Left lobe of liver (tissue), 2 donors: ENCODE measurements at places on chromosomes 5 and 9. TPM values are rescaled to one million over a fixed set of nuclear protein-coding genes. Genes with fewer than 3 reads are reported as not detected.
A peak's percentile ranks its signal among the peaks of the same experiment; 100 is the strongest.

GRCh38 chr5:41356786-41357185, 143.5 kb upstream of the C6 start:
- no peak for DNase-seq

GRCh38 chr5:126961702-126962101, 68.7 kb downstream of the MARCHF3 start:
- DNase-seq, result no peak

DNA sequence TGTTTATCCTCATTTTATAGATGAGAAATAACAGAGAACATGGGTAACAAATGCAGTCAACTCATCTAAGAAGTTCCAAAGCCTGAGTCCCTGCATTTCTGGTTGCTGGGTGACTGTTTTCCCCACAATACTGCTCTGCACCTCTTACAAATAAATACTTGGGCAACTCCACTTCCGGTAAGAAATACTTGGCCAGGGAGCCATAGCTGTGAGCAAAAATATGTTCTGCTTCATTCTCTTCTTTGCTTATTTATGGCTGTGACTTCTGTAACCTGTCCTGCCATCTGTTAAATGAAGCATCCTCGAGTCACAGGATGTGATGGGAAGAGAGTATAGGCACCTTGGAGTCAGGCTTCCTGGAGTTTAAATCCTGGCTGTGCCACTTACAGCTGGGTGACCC, 49.9 kb downstream of the GDNF start:
- no peak for DNase-seq

- DNase-seq, result no peak
Measured at GRCh38 chr9:257957-258356, 43.3 kb downstream of the DOCK8 start.

DNA sequence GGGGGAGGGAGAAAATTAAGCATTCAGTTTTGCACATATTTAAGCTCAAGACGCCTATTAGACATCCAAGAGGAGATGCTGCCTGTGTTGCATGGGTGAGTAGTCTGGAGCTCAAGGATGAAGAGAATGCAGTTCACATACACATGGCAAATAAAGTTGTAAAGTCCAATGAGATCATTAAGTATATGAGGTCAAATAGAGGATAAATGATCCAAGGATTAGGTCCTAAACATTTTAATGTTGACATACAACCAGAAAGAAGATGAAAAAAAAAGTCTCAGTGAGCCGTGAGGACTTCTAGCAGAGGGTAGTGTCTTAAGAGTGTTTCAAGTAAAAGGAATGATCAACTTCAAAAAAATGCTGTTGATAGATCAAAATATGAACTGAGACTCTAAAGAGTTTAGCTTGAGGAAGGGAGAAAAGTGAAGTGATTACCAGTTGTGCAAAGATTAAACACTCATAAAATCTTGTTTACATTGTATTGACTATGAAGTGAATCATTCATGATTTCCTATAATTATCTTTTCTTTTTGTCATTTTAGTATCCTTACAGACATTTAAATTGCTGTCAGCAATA, 251.8 kb downstream of the ZNF608 start:
- no peak for DNase-seq

GRCh38 chr5:50715001-50715400, 48.6 kb downstream of the PARP8 start:
- DNase-seq, result no peak

DNA sequence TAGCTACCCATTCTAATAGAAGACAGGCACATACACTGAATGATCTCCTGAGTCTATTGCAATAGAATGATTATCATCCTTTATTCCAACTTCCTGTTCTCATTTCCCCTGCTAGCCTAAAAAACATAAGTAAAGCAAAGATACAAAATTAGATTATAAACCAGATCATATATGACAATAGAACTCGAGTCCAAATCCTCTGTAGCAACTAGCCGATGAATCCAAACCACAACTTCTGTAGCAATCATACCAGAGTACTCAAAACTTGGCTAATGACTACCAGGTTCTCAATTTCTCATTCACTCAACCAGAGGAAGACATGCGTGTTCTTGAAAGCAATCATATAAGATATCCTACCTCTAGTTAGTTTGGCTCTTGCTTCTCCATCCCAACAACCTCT, 622.1 kb downstream of the PSAT1 start:
- DNase-seq, result no peak

DNA sequence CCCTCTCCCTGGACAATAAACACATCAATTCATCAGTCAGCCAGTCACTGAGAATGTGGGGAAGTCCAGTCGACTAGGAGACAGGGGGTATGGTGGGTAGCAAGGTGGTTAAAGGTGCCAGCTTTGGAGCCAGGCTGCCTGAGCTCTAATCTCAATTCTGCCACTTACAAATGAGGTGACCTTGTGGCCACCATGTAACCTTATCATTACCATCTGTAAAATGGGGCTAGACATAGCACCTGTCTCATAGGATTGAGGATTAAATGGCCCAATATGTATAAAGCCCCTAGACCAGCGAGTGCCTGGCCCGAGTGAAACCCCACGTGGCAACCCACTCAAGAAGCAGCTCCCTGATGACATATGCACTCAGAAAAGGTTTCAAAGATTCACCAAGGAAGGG, 73.3 kb upstream of the TBC1D2 start:
- DNase-seq, result no peak

DNA sequence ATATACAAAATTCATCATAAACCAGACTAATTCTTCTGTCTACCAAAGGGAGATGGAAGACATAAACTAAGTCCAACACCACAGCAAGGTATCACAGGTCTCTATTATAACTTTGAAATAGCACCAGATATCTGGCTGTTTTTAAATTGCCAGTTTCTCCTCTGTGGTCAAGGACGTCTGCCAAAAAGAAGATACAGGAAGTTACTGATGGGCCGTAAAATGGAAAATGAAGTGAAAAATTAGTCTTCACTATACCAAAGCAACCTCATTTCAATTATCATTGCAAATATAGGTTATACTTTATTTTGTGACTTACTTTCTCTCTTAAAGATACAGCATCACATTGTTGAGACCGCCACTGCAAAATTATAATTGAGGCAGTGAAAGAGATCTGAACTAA, 225.5 kb downstream of the NDUFS4 start:
- no peak for DNase-seq

GRCh38 chr9:114497236-114497635, 8.0 kb downstream of the WHRN start:
- no peak for DNase-seq

DNA sequence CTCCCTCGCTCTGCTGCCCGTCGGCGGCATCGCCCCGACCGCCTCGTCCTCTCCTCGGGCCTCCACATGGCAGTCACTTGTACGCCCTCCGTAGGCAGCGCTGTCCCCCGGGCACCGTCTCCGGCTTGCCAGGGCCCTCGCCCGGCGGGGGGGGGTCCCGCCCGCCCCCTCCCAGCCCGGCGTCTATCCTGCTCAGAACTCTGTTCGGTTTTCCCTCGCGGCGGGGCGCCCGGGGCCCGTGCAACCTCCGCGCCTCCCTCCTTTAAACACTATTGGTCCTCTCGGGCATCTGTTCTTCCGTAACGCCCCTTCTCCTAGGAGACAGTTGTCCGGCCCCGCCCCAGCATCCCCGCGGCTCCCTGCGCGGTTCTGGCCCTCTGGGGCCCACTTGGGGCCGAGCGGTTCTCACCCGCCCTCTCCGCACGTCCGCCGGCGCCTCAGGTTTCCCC, 831 bp downstream of the ODF2 start:
- peak; percentile 65 for DNase-seq

DNA sequence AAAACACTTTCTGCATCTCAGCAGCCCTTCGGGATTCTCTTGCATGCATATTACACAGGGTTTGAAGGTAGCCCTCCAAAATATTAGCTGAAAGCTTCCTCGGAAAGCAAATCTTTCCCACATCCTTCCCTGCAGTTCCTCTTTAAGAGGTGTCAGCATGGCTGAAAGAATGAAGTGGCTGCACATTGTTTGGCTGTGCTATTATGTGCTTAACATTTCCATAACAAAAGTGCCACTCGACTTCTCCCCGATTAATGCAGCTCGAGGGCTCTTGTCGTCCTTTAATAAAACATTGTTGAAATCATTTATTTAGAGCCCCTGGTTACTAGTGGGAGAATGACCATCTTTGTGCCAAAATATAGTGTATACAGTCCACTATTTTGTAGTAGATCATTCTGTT, 6.5 kb downstream of the GAS1 start:
- DNase-seq, result no peak

DNA sequence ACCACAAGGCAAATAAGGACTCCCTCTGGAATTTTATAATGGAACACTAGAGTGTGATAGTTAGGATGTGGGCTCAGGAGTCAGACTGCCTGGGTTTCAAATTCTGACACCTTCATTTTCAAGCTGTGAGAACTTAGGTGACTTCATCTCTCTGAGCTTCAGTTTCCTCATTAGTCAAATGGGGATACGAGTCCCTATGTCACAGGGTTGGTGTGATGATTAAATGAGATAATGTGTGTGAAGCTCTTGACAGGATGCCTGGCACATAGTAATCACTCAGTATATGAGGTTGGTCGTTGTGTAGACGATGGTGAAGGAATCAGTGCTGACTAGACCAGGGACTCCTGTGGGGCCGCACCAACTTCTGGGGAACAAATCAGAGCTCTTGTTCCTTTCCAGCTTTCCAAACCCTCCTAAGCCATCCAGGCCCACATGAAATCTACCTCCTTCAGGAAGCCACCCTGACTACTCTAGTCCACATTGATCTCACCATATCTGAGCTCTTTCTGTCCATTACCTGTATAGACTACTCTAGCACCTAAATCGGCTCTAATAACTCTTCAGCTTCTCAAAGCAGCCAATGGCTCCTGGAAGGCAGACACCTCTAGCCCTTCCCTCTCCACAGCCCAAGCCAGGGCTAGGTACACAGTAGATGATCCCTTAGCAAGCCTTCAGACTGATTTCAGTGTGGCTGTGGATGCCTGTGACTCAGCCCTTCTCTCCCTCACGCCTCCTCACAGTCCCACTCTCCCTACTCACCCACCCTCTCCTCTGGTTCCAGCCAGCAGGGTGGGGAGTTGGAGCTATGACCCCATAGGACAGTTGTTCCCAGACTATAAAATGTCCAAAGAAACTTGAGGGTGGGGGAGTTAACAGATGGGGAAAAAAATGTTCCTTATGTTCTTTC, 2.5 kb upstream of the TCF7 start:
- no peak for DNase-seq

DNA sequence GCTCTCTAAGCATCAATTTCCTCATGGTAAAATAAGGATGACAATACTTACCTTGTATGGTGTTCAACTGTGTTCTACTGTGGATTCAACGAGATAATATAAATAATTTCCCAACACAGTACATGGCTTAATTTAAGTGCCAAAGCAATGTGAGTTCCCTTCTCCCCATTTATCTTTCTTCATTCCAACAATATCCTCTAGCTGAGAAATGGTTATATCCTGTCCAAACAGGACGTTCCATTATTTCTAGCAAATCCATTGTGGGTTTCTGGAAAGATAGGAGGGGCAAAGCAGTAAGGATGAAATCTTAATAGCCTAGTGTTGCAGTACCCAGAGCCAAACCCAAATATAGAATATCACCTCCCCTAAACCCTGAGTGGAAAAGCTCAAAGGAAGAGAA, 22.0 kb downstream of the ABCA1 start:
- no peak for DNase-seq

GRM6 gene
- total RNA-seq, result not detected

SLC24A2 gene
- total RNA-seq, result not detected

HBEGF gene
- 0.70 TPM for total RNA-seq

EQTN gene
- not detected for total RNA-seq

CCL28 gene
- total RNA-seq, result 2.3 TPM

ITK gene
- 0.70 TPM for total RNA-seq

SECISBP2 gene
- total RNA-seq, result 19.1 TPM

PCDHGA9 gene
- total RNA-seq, result 0.65 TPM
